NCI-H446 (cell line): ENCODE measurements at places on chromosomes 7 and 10.

DNA sequence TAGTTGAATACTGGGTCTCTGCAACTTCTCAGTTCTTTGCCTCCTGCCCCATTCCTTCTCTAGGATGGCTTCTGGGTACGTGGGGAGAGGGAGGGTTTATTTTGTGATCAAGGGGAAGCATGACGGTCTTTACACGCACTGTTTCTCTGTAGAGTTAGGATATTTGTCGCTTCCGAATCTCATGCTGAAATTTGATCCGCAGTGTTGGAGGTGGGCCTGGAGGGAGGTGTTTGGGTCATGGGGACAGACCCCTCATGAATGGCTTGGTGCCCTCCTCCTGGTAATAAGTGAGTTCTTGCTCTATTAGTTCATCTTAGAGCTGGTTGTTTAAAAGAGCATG, 311.2 kb downstream of the GALNT17 start:
- DNase-seq = no peak

- no peak for DNase-seq
These were observed 152.8 kb upstream of the TCF7L2 start for GRCh38 chr10:112797197-112797596.

- no peak for DNase-seq
These were observed 535 bp downstream of the BTRC start for GRCh38 chr10:101354328-101355071.

DNA sequence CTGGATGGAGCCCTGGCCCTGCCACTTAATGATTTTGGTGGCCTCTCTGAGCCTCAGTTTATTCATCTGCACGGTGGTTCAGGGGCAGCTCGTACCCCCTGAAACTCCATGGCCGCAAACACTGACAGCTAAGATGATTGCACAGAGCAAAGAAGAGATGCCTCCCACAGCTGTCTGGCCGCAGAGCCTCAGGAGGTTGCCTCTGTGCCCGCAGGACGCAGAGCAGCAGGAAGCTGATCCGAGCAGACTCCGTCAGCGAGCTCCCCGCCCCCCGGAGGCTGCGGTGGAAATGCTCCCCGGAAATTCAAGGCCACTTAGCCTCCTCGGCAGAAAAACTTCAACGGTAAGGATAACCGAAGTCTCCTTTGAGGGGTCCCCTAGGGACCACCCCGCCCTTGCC, 30.2 kb upstream of the C10orf53 start:
- DNase-seq = no peak

- DNase-seq = no peak
These were observed 111.4 kb upstream of the JCAD start for GRCh38 chr10:30170814-30171213.

DNA sequence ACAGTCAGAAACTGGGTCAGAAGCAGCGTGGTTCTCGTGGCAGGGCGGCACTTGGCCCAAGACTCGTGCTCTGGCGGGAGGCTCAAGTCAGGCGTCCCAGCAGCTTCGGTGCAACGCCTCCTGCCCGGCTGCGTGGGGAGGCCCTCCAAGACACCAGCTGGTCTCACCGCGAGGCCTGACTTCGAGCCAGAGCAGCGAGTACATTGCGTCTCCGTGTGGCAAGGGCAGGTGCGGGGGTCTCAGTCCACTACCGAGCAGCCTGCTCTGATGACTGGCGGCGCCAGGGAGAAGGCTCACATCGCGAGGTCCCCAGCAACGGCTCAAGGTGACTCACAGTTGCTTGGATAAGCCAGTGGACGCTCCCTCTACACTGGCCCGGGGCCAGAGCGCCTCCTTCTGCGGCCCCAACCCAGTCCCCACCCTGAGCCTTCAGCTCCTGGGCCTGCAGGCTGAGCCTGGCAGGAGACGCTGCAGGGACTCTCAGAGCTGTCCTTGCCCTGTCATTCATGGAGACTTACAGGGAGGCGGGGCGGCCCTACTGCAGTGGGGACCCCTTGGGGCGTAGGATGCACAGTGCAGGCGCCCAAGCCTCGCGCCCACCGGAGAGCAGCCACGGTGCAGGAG, 41.9 kb upstream of the PRKAR1B start:
- DNase-seq = no peak
